Upper lobe of left lung (tissue), 6 donors: ENCODE measurements at places on chromosomes 1 and 21. TPM values are rescaled to one million over a fixed set of nuclear protein-coding genes. Genes with fewer than 3 reads are reported as not detected.

DNA sequence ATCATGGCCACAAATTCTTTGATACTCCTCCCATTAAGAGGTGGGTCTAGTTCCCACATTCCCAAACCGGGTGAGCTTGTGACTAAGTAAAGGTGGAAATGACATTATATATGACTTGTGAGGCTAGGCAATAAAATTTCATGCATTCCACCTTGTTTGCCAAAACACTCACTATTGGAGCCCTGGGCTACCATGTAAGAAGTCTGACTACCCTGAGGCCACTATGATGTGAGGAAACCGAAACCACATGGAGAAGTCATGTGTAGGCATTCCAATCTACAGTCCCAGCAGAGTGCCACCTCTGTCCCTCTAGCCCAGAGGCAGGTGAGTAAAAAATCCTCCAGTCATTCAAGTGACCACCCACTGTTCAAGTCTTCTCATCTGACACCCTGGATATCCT lies 17.9 kb upstream of the SMG7 start:
- no peaks in the 10 kb centered on the region for H3K4me1 ChIP-seq
- no peak overlapping the region for H3K4me3 ChIP-seq
- H3K36me3 ChIP-seq: no peaks in the 10 kb centered on the region
- H3K27me3 ChIP-seq: no peaks in the 10 kb centered on the region

The KCNJ15 gene
- 50.0 TPM for total RNA-seq

DNA sequence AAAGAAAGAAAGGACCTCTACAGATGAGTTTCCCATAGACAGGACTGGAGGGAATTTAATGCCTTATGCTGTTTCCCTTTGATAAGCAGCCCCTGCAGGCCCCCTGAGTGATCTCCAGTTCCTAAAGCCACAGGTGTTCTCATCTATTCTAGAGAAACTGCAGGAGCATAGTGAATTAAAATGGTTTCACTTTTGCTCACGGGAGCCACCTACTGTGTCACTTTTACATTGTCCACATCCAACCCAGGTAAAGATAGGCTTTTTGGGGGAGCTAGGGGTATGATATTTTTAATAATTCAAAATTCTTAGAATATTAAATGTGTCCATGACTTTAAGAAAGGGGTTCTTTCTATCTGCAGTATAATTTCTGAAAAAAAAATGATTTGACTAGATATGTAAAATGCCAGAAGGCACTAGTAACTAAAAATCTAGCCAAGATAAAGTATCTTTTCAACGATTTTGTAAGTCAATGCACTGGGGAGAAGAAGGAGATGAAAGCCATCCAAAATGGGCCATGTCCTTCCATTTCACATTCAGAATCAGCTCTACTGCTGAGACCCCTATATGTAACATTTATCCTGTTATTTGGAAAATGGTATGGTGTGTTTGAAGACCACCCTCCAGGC lies 267.3 kb upstream of the DUSP10 start:
- H3K36me3 ChIP-seq: no peaks in the 10 kb centered on the region
- H3K4me1 ChIP-seq: no peaks in the 10 kb centered on the region
- no peak overlapping the region for H3K27ac ChIP-seq
- no peak for DNase-seq
- no peaks in the 10 kb centered on the region for H3K27me3 ChIP-seq
- no peak overlapping the region for H3K4me3 ChIP-seq

The SPRR1A gene
- total RNA-seq: not detected

- peak; percentile 91 for DNase-seq
- peak overlapping the region; percentile 36 for H3K4me3 ChIP-seq
- H3K27me3 ChIP-seq: no peaks in the 10 kb centered on the region
- H3K4me1 ChIP-seq: peaks cover 8% of the 10 kb centered on the region
- H3K36me3 ChIP-seq: no peaks in the 10 kb centered on the region
Observed at GRCh38 chr21:34510148-34511142, 1.6 kb downstream of the KCNE1 start.

DNA sequence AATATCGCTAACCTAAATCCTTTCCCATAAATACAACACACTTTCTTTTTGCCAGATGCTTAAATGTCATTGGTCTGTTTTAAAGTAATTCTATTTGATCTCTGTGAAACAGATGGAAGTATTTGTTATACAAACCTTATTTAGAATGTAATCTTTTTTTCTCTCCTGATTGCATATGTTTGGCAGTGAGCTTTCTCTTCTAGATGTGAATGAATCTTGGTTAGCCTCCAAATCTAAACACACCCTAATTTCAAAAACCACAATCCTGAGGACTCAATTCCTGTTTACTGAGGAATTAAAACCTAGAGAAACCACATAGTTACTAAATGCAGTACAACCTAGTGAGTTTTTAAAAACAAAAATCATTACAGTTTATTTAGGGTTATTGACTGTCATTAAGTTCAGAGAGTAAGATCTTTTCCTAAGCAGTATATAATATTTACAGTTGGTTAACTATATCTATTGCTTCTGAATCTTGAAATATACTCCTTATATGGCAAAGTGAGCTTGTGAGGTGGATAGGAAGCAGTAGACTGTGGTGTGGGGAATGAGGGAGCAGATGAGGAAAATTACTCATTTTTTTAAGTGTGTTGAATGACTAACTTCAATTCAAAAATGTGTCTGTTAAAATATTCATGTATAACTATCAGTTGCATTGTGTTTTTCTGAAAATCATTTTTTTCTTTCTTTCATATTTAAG lies 218.7 kb downstream of the FMN2 start:
- H3K4me3 ChIP-seq: no peak overlapping the region
- H3K4me1 ChIP-seq: no peaks in the 10 kb centered on the region
- H3K27ac ChIP-seq: no peak overlapping the region
- no peak for DNase-seq
- no peaks in the 10 kb centered on the region for H3K36me3 ChIP-seq

DNA sequence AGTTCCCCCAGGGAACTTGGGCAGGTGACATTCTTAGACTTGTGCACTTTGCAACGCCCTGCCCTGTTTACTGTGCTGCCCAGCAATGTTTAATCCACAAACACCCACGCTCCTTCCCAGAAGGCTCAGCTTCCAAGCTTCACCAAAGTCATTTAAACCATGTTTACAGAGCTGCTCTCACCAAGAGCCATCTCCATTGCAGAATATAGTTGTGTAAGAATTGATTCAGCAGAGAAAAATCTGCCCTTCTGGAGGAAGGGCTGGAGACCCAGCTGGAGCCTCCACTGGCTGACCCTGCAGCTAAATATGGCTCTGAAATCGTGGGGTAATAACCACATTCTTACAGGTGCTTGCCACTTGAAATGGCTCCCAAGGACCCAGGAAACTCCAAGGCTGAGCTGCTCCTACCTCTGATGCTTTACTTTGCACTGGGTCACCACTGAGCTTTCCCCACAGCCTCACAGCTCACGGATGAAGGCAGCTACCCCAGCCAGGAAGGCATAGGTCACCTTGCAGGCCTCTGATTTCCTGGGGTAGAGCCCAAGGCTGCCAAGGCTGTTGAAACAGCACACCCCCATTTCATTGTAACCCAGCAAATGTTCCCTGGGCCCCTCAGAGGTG lies 8.7 kb downstream of the CAPN2 start:
- peaks cover 46% of the 10 kb centered on the region for H3K36me3 ChIP-seq
- H3K4me1 ChIP-seq: peaks cover 68% of the 10 kb centered on the region
- peak; percentile 80 for DNase-seq
- no peak overlapping the region for H3K4me3 ChIP-seq

GRCh38 chr1:40313958-40314720 lies 2.9 kb downstream of the COL9A2 start:
- no peak overlapping the region for H3K27ac ChIP-seq
- H3K36me3 ChIP-seq: no peaks in the 10 kb centered on the region
- peaks cover 18% of the 10 kb centered on the region for H3K4me1 ChIP-seq
- DNase-seq: no peak

DNA sequence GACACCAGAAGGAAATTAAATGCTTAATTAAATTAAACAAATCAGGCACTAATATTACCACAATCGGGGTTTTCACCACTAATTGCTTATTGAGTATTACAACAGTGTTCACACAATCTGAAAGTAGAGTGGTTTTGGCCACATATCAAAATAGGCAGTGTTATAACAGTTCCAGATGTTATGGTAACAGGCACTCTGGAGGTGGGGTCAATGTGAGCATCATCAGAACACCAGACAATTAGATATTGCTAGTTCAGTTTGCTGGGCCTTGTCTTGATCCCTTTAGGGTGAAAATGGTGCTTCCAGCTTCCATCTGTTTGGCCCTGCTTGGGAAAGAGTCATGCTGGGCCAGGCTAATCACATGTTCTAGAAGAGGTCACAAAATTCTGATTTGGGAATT lies 14.5 kb upstream of the DDAH1 start:
- no peak overlapping the region for H3K27ac ChIP-seq
- H3K4me3 ChIP-seq: no peak overlapping the region
- no peak for DNase-seq
- no peaks in the 10 kb centered on the region for H3K27me3 ChIP-seq
- no peaks in the 10 kb centered on the region for H3K36me3 ChIP-seq
- no peaks in the 10 kb centered on the region for H3K4me1 ChIP-seq

DNA sequence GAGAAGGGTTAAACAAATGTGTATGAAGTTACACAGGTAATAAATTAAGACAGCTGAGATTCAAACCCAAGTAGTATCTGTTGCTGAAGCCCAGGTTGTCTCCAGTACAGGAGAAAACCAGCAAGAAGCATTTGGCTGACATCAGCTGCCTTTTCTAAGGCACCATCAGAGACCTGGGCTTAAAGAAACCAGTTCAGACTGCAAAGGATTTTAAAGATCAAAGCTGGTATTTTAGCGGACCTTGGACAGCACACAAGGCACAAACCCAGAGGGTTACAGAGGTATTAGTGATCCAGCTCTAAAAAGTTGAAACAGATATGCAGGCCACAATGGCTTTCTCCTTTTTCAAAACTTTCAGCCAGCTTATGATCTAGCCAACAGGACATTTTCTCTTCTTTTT lies 23.4 kb downstream of the BEND5 start:
- H3K4me3 ChIP-seq: no peak overlapping the region
- H3K36me3 ChIP-seq: no peaks in the 10 kb centered on the region
- no peak overlapping the region for H3K27ac ChIP-seq
- H3K4me1 ChIP-seq: no peaks in the 10 kb centered on the region

DNA sequence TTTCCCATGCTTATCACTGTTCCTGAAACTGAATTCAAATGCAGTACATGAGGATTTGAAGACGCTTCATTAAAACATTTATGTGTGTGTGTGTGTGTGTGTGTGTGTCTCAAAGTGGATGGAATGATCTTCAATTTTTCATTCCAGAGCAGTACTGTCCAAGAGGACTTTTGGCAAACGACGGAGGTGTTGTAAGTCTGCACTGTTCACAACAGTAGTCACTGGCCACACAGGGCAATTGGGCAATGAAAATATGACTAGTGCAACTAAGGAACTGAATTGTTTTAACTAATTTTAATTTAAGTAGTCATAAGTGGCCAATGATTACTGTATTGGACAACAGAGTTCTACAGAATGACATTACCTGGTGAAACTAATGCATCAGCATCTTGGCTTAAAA lies 5.0 kb downstream of the TAF5L start:
- no peak overlapping the region for H3K27ac ChIP-seq
- no peak overlapping the region for H3K4me3 ChIP-seq

- H3K4me3 ChIP-seq: no peak overlapping the region
- H3K36me3 ChIP-seq: no peaks in the 10 kb centered on the region
- peak; percentile 80 for DNase-seq
- H3K4me1 ChIP-seq: peaks cover 8% of the 10 kb centered on the region
Observed at GRCh38 chr21:37631319-37632117, 264.9 kb downstream of the DYRK1A start.

DNA sequence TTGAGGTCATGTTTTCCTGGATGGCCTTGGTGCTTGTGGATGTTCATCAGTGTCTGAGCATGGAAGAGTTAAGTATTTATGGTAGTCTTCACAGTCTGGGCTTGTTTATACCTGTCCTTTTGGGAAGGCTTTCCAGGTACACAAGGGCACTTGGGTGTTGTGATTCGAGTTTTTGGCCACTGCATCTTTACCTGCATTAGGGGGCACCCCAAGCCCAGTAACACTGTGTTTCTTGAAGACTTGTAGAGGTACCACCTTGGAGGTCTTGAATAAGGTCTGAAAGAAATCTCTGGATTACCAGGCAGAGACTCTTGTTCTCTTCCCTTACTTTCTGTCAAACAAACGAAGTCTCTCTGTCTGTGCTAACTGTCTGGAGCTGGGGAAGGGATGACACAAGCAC lies 34.4 kb upstream of the ROR1 start:
- no peak overlapping the region for H3K4me3 ChIP-seq
- no peaks in the 10 kb centered on the region for H3K27me3 ChIP-seq
- no peak overlapping the region for H3K27ac ChIP-seq
- no peaks in the 10 kb centered on the region for H3K36me3 ChIP-seq

DNA sequence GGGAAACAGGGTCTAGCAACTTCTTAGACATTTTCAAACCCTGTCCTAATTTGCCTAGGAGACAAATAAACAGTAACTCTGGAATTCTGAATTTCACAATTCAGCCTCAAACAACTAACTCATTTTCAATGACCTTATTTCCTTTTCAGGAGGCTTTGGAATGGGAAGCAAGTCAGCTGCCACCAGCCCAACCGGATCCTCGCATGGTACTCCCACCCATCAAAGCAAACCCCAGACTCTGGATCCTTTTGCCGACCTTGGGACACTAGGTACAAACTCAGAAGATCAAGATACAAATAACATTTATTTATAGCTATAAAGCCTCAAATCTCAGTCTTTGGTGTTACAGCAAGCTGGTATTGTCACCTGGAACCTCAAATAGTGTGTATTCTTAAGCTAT lies 18.9 kb upstream of the LEPR start:
- no peaks in the 10 kb centered on the region for H3K27me3 ChIP-seq
- DNase-seq: no peak
- H3K36me3 ChIP-seq: no peaks in the 10 kb centered on the region
- no peak overlapping the region for H3K27ac ChIP-seq

DNA sequence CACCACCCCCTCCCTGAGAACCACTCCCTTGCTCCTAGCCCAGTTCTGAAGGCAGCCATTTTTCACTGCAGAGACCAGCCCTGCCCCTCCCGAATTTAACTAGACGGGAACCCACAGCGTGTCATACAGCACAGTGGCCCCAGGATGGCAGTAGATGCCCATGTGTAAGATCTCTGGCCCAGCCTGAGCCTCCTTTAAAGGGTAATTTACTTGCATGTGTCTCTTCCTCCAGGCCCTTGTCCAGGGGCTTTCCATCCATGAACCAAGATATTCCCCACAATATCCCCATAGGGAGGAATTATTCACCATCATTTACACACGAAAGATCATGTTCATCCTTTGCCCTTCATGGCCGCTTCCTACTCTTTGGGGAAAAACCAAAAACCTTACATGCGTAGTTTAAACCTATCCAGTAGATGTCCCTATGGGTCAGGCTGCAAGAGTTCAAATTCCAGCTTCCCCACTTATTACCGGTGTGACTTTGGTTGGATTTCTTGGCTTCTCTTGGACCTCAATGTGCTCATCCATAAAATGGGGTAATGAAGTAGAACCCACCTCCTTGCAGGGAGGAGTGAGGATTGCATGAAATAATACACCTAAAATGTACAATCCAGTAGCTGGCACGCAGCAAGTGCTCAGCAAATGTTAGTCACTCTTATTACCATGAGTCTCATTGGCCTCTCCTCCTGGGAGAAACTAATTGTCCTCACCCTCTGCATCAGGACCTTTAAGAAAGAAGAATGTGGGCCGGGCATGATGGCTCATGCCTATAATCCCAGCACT lies 4.0 kb upstream of the LACTBL1 start:
- H3K27ac ChIP-seq: no peak overlapping the region
- H3K36me3 ChIP-seq: no peaks in the 10 kb centered on the region
- DNase-seq: no peak
- H3K4me3 ChIP-seq: no peak overlapping the region
- H3K4me1 ChIP-seq: no peaks in the 10 kb centered on the region

GRCh38 chr1:14371771-14372497 lies 226.6 kb upstream of the KAZN start:
- H3K4me3 ChIP-seq: no peak overlapping the region
- no peaks in the 10 kb centered on the region for H3K36me3 ChIP-seq
- no peak overlapping the region for H3K27ac ChIP-seq
- no peak for DNase-seq

The IQGAP3 gene
- 1.1 TPM for total RNA-seq
